PC-9 (cell line): ENCODE measurements at places on chromosomes 3 and 15. TPM values are rescaled to one million over a fixed set of nuclear protein-coding genes. Genes with fewer than 3 reads are reported as not detected.

DNA sequence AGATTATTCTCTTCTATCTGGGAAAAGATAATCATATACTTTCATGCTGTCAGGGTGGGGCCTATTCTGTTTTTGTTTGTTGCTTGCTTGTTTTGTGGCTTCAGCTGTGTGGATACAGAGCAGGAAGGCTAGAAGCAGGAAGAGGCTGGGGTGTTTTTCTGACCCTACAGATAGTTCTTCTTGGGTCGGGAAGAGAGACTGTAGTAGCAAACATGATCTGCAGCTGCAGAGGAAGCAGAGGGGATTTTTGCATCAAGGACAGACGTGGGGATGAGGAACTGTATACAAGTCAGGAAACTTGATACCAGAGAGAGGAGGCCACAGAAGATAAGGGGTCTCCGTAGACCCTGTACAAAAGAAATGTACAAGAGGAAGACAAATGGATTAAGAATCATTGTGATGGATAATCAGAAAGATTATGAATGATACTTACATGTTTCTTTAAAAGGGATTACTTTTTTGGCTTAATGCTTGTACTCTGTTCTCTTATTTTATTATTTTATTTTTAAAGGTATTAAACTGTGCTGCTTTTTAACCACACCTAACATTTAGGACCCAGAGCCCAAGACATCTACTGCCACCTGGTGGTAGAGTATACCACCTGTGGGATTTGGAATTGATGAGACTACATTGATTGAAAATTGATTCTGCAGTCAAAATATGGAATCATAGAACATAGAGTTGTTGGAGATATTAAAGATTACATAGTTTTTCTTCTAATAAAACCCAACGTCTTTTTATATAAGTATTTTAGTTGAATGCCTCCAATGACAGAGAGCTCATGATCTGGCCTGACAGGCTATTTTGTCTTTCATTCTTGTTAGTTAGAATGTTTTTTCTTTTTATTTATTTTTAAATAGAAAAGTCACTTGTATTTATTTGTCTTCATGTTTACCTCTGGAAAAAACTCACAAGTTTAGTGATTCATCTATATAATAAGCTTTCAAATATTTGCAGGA is 87.3 kb upstream of the ROPN1 start:
- DNase-seq, result peak; percentile 9

- no peak for DNase-seq
Observed at GRCh38 chr3:71649757-71650156, 66.2 kb upstream of the FOXP1 start.

DNA sequence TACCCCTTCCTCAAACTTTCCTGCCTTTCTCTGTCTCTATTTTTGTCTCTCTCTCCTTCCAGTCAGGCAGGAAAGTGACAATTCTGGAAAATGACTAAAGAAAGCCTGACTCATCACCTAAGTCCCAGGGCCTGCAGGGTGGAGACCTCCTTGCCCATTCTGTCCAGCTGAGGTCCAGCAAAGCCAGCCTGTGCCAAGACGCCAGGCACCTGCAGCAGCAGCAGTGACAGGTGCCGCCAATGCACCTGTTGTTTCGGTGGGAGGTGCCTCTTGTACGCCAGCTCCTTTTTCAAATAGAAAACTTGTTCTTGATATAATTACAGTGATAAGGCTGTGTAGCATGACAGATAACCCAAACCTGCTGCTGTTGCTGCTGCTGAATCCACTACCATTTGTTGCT is 501.3 kb downstream of the NTRK3 start:
- DNase-seq, result peak; percentile 22

GRCh38 chr3:188077160-188077799 is 76.7 kb upstream of the LPP start:
- no peak for DNase-seq

DNA sequence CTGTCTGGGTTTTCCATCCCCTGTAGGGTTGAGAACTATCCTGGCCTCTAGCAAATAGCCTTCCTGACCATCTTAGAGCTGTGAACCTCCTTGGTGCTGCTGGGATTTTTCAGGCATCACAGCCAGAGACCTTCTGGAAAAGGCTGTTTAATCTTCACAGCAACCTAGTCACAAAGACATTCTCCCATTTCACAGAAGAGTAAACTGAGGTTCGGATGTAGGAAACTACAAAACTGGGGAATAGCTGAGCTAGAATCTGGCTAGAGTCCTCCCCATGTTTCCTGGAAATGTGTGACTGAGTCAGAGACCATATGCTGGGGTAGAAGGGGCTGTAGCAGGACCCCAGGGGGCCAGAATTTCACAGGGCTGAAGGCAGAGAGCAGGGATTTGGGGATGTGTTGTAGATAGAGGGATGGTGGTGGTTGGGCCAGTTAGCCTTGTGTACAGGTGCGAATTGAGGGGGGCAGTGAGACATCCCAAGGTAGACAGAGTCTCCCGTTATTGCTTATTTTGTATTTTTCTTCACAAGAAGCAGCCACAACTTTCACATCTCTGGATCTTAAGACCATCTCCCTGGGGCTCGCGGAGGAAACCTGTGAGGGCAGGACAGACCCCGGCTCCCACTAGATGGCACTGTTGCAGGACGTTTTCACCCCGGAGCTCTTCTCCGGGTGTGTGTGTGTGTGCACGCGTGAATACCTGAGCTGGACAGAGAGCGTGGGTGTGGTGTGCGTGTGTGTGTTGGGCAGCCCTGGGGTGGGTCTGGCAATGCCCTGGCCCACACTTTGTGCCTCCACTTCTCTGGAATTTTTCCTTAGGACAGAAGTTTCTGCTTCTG is 66.9 kb upstream of the PRR23C start:
- DNase-seq, result peak; percentile 67

GRCh38 chr15:42494998-42495360 is 455 bp upstream of the SNAP23 start:
- no peak for DNase-seq

DNA sequence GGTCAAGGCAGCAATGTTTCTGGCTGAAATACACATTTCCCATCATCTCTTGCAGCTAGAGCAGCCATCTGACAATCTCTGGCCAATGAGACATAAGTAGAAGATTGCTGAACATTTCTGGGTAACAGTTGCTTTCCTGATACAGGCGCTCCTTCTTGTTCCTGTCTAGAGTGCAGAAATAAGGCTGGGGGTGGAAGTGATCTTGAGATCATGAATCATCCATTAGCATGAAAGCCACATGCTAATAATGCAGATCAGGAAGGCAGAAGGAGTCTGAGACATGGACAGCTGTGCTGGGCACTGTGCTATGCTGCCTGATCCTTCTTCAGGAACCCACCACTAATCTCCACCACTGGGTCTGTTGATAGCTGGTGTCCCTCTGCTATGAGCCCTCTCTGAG is 14.8 kb upstream of the TMEM108 start:
- no peak for DNase-seq

GRCh38 chr3:5766848-5767247 is 579.3 kb downstream of the EDEM1 start:
- DNase-seq, result no peak

GRCh38 chr3:42101481-42101880 is 10.3 kb downstream of the TRAK1 start:
- no peak for DNase-seq

GRCh38 chr3:182784542-182784941 is 8.8 kb upstream of the ATP11B start:
- no peak for DNase-seq

DNA sequence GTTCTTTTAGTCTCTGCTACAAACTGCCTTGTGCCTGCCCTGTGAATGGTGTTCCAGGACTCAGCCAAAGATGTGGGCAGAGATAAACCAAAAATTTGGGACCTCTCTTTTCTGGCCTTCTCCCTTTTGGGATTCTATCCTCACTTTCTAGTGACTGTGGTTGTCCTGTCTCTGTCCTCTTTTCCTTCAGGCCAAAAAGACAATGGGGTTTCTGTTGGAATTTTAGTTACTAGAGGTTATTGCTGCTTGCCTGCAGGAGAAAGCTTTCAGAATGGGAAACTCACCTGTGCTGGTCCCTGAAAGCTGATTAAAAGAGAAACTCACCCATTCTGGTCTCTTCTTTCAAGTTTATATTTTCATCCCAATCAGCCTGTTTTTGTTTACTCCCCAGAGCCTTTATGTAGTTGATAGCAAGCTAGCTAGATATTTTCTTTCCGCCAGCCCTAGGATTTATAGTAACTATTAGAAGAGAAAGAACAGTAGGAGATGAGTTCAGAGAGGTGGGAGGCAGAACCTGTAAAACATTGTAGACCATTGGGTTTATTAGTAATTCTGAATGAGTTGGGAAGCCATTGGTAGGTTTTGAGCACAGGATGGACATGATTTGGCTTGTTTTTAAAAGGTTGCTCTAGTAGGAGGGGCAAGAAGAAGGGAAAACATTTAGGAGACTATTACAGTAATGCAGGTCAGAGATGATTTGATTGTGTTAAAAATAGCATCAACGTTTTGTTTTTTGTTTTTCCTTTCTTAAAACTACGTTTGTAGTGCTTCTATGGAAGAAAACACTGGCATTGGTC is 138.9 kb downstream of the TCF12 start:
- DNase-seq, result no peak

DNA sequence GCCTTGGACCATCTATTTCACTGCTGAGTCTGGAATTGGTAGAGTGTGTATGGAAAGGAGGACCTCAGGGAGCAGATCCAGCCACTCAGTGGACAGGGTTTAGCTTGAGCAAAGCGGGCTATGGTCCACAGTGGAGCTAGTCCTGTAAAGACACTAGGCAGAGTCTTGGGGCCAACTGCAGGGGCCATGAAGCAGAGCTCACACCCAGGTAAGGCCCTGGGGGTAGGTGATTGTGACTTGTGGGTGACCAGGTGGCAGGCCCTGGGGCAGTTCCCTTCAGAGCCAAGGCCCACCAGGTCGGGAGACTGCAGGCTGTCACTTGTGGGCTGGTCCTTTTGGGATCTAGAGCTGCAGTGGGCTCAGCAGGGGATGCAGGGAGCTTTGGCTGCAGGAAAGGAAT is 80.8 kb upstream of the EPHB3 start:
- DNase-seq, result no peak

- no peak for DNase-seq
Observed at GRCh38 chr3:23808525-23808924, 2.8 kb downstream of the UBE2E1 start.

DNA sequence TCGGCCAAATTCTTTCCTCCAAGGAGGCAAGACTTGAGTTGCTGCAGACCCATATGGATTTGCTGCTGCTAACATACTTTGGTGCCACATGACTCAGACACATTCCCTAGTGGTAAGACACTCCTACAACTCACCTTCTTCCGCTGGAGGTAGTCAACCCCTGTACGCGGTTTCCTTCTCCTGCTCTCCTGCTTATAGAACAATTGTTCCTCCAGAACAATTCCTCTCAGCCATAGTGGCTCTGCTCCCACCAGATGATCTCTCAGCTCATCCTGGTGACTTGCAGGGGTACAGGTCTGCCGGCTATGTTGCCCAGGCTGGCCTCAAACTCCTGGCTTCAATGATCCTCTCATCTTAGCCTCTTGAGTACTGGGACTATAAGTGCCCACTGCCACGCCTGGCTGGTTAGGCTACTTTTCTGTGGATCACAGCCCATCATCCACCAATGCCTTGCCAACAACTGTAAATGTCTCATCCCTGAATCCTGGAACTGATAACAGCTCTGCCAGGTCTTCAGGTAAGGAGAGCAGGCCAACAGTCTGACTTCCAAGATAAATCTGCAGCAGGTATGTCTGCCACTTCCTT is 2.4 kb upstream of the CXCR6 start:
- DNase-seq, result no peak

Gene ZIC1
- total RNA-seq, result not detected in 2 replicates

Gene CASR
- total RNA-seq, result not detected in 2 replicates

Gene NDUFB5
- total RNA-seq, result 121 and 128 TPM in 2 replicates

Gene CEMIP
- 0.58 and 0.61 TPM in 2 replicates for total RNA-seq

Gene CCNDBP1
- total RNA-seq, result 44.0 and 50.2 TPM in 2 replicates

Gene DRD3
- total RNA-seq, result not detected in 2 replicates

Gene ARGFX
- not detected in 2 replicates for total RNA-seq
